ENCODE measurements at places on chromosomes 1 and 21.
A peak's percentile ranks its signal among the peaks of the same experiment; 100 is the strongest.

DNA sequence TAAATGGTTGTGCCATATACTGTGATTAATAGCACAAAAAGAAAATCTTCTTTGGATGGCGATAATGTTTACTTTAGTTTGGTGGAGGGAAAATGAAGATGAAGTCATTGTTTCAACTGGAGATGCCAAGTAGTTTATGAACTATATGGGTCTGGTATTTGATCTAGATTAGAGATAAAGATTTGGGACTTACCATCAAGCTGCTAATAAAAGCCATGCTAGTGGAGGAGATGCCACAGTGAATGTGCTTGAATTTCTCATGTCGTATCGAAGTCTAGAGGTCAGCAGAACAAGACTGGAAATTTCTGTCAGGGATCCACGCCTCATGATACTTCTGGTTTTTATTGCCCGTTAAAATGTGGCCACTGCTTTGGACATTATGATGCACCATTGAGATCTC lies 742.0 kb downstream of the NCAM2 start:
- H3K27ac ChIP-seq = no peak overlapping the region
- no peak for DNase-seq
- no peaks in the 10 kb centered on the region for H3K27me3 ChIP-seq
- no peaks in the 10 kb centered on the region for H3K4me1 ChIP-seq
- H3K4me3 ChIP-seq = no peak overlapping the region

GRCh38 chr21:46035809-46036695 lies 54.5 kb downstream of the COL6A1 start:
- no peaks in the 10 kb centered on the region for H3K4me1 ChIP-seq
- no peak overlapping the region for H3K4me3 ChIP-seq
- H3K27ac ChIP-seq = no peak overlapping the region
- no peaks in the 10 kb centered on the region for H3K27me3 ChIP-seq
- no peaks in the 10 kb centered on the region for H3K36me3 ChIP-seq
- no peak for DNase-seq

GRCh38 chr1:172671591-172671990 lies 12.7 kb downstream of the FASLG start:
- H3K36me3 ChIP-seq = no peaks in the 10 kb centered on the region
- H3K4me3 ChIP-seq = no peak overlapping the region
- H3K27me3 ChIP-seq = no peaks in the 10 kb centered on the region
- H3K27ac ChIP-seq = no peak overlapping the region
- DNase-seq = no peak

DNA sequence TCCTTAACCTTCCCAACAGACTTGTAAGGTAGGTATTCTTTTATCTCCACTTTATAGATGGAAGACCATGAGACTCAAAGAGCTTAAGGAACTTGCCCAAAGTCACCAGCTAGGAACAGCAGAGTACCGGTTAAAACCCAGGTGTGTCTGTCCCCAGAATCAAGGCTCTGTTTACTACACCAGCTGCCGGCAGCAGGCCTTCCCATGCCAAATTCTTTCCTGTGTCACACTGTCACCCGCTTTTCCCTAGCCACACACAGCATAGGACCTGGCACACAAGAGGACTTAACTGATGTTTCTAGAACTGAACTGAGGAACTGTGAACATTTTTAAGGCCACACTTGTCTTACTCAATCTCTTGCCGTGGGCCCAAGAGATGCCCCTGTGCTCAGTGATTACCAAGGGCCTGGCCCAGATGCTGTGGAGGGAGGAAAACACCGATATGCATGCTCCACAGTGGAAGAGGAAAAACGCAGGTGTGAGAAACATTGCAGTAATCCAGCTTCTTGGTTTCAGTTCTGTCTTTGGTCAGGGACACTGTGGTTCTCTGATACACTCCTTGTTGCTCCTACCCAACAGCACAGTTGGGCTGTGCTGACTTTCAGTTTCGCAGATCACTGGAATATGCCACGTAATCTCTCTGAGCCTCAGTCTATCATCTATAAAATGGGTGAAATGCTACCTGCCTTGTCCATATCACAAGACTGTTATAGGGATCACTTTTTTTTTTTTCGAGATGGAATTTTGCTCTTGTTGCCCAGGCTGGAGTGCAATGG lies 13.9 kb upstream of the LY9 start:
- no peak for DNase-seq
- H3K4me1 ChIP-seq = peaks cover 26% of the 10 kb centered on the region
- no peaks in the 10 kb centered on the region for H3K27me3 ChIP-seq
- H3K4me3 ChIP-seq = peak overlapping the region; percentile 29
- H3K27ac ChIP-seq = no peak overlapping the region

DNA sequence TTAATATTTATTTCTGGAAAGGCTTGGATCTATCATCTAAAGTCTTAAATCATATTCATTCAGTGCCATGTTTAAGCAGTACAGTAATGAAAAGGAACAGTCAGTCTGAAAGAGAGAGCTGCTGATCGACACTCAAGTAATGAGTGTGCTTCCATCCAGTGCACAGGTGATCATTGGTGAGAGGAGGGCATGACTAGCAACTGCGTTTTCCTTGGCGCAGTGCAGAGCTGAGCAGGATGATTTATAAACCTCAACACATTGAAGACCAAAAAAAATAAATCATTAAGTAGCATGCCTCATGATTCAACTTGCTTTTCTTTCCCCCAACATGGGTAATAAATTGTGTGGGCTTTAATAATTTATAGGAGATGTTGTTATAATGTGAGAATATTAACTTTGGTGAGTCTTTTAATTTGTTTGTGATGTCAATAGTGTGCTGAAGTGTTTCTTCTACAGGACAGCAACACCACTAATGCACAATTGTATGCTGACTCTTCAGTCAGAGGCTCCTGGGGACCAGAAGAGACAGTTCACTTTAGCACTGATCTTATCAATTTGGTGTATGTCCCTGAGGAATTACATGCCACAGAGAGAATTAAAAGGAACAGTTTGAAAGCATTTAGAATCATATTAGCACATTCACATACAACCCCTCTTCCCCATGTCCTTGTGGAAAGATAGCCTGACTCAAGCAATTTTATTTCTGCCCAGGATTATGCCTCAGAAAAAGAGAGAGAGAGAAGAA lies 199.7 kb upstream of the ADGRL2 start:
- no peaks in the 10 kb centered on the region for H3K36me3 ChIP-seq
- DNase-seq = no peak
- no peaks in the 10 kb centered on the region for H3K4me1 ChIP-seq
- no peaks in the 10 kb centered on the region for H3K27me3 ChIP-seq
- H3K4me3 ChIP-seq = no peak overlapping the region

DNA sequence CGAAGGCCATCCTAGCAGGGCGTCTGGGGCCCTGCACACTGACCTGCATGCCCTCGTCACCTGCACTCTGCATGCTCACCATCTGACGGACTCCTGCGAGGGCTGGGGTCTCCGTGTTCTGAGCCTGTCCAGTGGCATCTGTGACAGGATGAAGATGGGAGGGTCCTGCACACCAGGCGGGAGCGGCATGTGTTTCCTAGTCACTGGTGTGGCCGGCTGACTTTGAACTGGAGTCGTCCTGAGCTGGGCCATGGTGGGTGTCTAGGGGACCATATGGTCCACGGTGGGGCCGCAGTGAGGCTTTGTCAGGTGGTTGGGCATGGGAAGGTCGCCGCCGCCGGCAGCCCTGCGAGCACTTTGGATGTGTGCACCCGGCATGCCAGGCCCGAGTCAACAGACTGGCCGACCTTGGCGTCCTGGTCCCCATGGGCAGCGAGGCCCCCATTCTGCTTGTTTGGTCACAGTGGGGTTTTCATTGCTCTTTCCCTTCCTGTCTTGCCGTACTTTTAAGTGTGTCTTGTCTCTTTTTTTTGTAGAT lies 16.7 kb upstream of the DIP2A start:
- H3K4me1 ChIP-seq = no peaks in the 10 kb centered on the region
- no peaks in the 10 kb centered on the region for H3K27me3 ChIP-seq
- H3K27ac ChIP-seq = no peak overlapping the region
- no peak for DNase-seq
- peaks cover 65% of the 10 kb centered on the region for H3K36me3 ChIP-seq

DNA sequence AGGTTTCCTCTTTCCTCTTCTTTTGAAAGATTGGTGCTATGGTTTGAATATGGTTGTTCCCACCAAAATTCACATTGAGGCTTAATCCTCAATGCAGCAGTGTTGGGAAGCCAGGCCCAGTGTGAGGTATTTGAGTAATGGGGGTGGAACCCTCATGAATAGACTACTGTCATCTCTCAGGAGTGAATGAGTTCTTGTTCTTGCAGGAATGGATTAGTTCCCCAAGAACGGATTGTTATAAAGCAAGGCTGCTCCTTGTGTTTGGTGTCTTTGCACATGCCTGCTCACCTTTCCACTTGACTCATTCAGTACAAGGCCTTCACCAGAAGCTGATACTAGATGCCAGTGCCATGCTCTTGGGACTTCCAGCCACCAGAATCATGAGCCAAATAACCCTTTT lies 223.2 kb downstream of the BACH1 start:
- no peaks in the 10 kb centered on the region for H3K27me3 ChIP-seq
- no peak overlapping the region for H3K27ac ChIP-seq
- no peak overlapping the region for H3K4me3 ChIP-seq
- H3K4me1 ChIP-seq = no peaks in the 10 kb centered on the region

- peak overlapping the region; percentile 61 for H3K27ac ChIP-seq
- peaks cover 44% of the 10 kb centered on the region for H3K4me1 ChIP-seq
- no peaks in the 10 kb centered on the region for H3K36me3 ChIP-seq
- no peak for DNase-seq
- H3K27me3 ChIP-seq = no peaks in the 10 kb centered on the region
These were observed 24.8 kb downstream of the TNFRSF8 start for GRCh38 chr1:12087797-12088314.

- H3K4me3 ChIP-seq = no peak overlapping the region
- H3K27ac ChIP-seq = no peak overlapping the region
- H3K4me1 ChIP-seq = no peaks in the 10 kb centered on the region
- DNase-seq = no peak
These were observed 39.8 kb downstream of the FOXD2 start for GRCh38 chr1:47477595-47478080.

DNA sequence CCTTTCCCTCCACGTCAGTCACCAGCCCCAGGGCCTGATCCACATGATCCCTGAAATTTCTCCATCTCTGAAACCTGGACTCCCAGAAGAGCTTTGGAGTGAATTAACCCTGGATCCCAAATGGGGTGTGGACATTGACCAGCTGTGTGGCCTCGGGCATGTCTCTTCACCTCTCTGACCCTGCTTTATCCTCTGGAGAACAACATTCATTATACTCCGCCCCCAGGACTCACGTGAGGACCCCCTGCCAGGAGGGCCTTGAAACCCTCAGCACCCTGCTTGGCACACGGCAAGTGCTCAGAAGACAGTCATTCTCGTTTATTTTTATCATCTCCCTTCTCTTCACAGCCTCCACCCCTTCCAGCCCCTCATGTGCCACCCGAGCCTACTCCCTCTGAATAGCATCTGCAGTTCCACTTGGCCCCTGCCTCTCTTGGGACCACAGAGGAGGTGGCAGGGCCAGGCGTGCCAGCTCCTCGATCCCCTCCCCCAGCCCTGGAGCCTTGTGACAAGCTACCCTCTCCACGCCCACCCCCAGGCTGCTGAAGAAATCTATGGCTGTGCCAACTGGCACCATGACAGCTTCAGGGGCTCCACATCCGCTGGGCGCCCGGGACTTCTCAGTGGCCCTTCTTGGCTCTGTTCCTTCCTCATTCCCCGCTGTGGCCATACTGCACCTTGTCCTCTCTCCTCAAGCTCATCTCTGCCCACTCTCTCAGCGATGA lies 18.0 kb downstream of the ADGRB2 start:
- no peak overlapping the region for H3K4me3 ChIP-seq
- no peaks in the 10 kb centered on the region for H3K27me3 ChIP-seq
- H3K36me3 ChIP-seq = no peaks in the 10 kb centered on the region
- DNase-seq = no peak
- peaks cover 41% of the 10 kb centered on the region for H3K4me1 ChIP-seq
- no peak overlapping the region for H3K27ac ChIP-seq

GRCh38 chr1:51241119-51241518 lies 5.0 kb downstream of the RNF11 start:
- peaks cover 29% of the 10 kb centered on the region for H3K4me1 ChIP-seq
- no peak for DNase-seq
- H3K4me3 ChIP-seq = no peak overlapping the region
- no peaks in the 10 kb centered on the region for H3K36me3 ChIP-seq
- H3K27me3 ChIP-seq = no peaks in the 10 kb centered on the region

GRCh38 chr1:66383611-66384010 lies 150.3 kb upstream of the SGIP1 start:
- H3K27me3 ChIP-seq = no peaks in the 10 kb centered on the region
- H3K36me3 ChIP-seq = no peaks in the 10 kb centered on the region
- no peak overlapping the region for H3K27ac ChIP-seq
- peaks cover 7% of the 10 kb centered on the region for H3K4me1 ChIP-seq
- no peak overlapping the region for H3K4me3 ChIP-seq

DNA sequence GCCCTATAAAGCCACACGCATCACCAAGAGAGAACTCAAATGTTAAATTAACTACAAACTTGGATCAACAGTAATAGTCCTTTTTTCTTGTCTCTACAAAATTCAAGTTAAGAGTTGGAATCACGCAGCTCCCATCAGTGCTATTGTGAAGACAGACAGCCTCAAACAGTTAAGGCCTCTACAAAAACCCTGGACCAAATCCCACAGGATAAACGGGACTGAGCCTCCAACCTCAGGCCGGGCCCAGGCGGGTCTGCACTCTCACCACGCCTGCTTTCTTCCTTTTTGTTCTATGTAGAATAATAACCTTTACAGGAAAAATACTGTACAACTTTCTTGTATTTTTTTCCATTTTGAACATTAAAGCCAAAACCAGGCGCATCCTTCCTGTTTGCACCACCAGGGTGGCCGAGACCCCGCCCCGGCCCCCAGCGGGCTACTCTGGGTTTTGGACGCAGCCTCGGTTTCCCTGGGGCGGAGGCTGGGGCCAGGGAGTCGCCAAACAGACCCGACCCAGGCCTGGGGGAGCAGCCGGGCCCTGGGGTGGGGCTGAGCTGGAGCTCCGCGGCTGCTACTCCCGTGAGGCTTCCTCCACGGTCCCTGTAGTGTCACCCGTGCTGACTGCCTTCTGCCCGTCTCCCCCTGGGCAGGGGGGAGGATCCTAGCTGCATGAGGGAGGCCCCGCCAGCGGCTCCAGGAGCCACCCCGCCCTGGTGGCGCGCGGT lies 158.4 kb downstream of the CASZ1 start:
- DNase-seq = no peak
- no peak overlapping the region for H3K27ac ChIP-seq
- peaks cover 6% of the 10 kb centered on the region for H3K4me1 ChIP-seq

DNA sequence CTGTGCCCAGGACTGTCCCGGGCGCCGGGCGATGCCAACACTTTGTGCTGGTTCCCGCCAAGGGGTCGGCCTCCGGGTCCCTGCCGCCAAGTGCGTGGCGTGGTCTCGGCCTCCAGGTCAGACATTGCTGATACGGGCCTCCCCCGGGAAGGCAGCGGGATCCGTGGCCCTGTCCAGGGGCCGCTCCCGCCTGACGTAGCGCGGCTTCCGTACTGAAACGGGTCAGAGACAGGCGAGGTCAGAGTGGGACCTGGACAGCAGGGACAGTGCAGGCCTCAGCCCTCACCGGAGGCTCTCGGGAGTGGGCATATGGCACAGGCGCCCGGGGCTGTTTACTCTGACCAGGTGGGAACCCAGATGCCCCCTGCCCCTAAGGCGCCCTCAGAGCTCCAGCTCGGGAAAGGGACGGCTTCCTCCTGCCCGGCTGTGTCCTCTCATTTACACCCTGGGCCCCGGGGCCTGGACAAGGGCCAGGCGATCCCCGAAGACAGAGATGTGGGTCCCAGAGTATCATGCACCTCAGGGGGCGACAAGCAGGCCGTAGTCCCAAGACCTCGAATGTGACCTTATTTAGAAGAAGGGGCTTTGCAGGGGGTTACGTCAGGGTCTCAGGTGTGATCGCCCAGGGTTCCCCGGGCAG lies 8.8 kb upstream of the RNF223 start:
- H3K27me3 ChIP-seq = peaks cover 7% of the 10 kb centered on the region
- H3K4me1 ChIP-seq = peaks cover 14% of the 10 kb centered on the region
- no peak overlapping the region for H3K27ac ChIP-seq
- no peak overlapping the region for H3K4me3 ChIP-seq
- DNase-seq = no peak
